Motor neuron (in vitro differentiated cells): ENCODE measurements at places on chromosomes 13 and 19. TPM values are rescaled to one million over a fixed set of nuclear protein-coding genes. Genes with fewer than 3 reads are reported as not detected.

Gene ZNF208
- 0.23 and 0.45 TPM in 2 replicates for total RNA-seq

Gene CCDC159
- 4.4 and 9.8 TPM in 2 replicates for total RNA-seq

Gene CYSLTR2
- not detected in 2 replicates for total RNA-seq

Gene S1PR4
- 0.45 TPM in 1 of 2 replicates, not detected in the other for total RNA-seq
